Sigmoid colon (tissue), 7 donors: ENCODE measurements at places on chromosomes 2 and 18. TPM values are rescaled to one million over a fixed set of nuclear protein-coding genes. Genes with fewer than 3 reads are reported as not detected.

GRCh38 chr18:52237551-52237950, 102.4 kb upstream of the DCC start:
- no peaks in the 10 kb centered on the region for H3K36me3 ChIP-seq
- H3K27ac ChIP-seq = no peak overlapping the region
- DNase-seq = no peak
- H3K4me1 ChIP-seq = no peaks in the 10 kb centered on the region
- H3K27me3 ChIP-seq = no peaks in the 10 kb centered on the region

- no peak overlapping the region for H3K4me3 ChIP-seq
- no peaks in the 10 kb centered on the region for H3K36me3 ChIP-seq
- H3K27me3 ChIP-seq = no peaks in the 10 kb centered on the region
- H3K27ac ChIP-seq = no peak overlapping the region
- peak; percentile 56 for DNase-seq
- no peaks in the 10 kb centered on the region for H3K4me1 ChIP-seq
These were observed 50.5 kb upstream of the HS6ST1 start for GRCh38 chr2:128369108-128369555.

The TPO gene
- total RNA-seq = 6.1 TPM

DNA sequence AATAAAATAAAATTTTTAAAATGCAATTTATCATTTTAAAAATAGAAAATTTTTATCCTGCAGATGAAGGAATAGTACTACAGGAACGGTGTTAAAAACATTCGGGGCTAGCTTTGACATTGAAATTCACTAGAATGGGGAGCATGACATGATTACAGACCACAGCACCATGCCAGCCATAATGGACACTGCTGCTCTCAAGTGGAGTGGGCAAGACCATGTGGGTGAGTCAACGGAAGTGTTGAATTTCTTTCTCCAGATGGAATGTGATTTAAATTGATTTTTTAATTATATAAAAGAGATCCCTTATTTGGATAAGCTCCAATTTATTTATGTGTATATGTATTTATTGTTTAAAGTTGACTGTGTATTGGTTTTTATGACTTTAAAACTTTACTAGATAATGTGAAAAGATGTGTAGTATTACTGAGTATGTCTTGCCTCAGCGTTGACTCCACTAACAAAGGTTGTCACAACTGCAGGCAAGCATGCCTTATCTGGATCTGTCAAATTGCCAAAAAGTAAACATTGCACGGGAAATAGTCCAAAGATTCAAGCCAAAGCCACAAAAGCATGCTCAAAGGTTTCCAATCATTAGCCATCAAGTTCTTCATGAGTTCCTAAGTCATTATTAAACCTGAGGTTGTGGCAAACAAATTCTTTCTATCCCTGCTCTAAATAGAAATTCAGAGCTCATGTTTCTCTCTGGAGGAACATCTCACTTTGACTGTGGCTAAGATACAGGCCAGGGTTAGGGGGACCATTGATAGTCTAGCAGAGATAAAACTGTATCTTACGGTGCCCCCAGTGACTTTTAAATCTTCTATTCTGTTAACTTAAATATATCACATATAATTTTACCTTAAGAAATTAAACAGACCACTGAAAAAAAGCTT, 536.9 kb downstream of the TMX3 start:
- no peaks in the 10 kb centered on the region for H3K4me1 ChIP-seq
- H3K4me3 ChIP-seq = no peak overlapping the region
- no peaks in the 10 kb centered on the region for H3K27me3 ChIP-seq
- DNase-seq = no peak
- no peak overlapping the region for H3K27ac ChIP-seq

DNA sequence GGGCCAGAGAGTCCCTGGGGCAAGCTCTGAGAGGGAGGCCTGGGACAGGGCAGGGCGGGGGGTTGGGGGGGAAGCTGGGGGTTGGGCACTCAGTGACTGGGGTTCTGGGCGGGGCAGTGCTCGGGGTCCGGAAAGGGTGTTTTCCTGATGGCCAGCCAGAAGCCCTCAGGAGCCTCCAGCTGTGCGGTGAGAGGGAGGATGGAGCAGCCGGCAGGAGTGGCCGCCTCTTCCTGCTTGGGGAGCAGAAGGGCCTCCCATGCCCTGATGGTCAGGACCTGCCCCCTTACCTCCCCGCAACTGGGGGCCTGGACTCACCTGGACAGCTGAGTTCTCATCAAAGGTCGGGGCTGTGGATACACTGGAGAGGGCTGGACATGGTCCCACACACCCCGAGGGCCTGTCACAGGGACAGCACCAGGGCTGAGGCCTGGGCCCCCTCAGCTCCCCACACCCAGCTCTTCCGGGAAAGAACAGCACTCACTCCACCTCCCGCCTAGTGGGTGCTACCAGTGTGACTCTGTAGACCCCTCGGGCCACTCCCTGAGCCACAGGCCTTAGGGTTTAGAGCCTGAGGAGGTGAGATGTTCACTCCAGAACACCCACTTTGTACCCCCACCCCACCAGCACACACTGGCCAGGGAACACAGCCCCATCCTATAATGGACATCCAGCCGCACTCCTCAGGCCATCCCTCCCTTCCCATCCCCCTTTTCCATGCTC, 6.7 kb downstream of the SFTPB start:
- peak; percentile 61 for DNase-seq
- H3K4me1 ChIP-seq = no peaks in the 10 kb centered on the region
- H3K27me3 ChIP-seq = no peaks in the 10 kb centered on the region
- no peak overlapping the region for H3K27ac ChIP-seq
- peaks cover 19% of the 10 kb centered on the region for H3K36me3 ChIP-seq
- no peak overlapping the region for H3K4me3 ChIP-seq
